ENCODE measurements at places on chromosomes 11 and 22.

GRCh38 chr22:33803371-33804282 lies 116.6 kb downstream of the LARGE1 start:
- DNase-seq = no peak

DNA sequence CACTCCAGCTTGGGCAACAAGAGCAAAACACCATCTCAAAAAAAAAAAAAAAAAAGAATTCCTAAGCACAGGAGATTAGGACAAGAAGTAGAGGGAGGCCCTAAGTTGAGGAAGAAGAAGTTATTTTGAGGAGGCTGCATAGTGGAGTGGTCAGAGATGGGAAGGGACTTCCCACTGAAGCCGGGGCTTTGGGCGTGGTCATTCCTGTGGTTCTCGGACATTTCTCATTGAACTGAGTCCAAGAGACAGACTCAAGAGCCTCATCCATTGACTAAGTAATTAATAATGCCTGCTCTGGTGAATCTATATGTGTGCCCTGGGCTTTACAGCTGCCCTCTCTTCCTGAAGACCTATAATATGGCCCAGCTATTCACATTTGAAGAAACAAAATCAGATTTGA lies 53.2 kb upstream of the FTH1 start:
- no peak for DNase-seq

DNA sequence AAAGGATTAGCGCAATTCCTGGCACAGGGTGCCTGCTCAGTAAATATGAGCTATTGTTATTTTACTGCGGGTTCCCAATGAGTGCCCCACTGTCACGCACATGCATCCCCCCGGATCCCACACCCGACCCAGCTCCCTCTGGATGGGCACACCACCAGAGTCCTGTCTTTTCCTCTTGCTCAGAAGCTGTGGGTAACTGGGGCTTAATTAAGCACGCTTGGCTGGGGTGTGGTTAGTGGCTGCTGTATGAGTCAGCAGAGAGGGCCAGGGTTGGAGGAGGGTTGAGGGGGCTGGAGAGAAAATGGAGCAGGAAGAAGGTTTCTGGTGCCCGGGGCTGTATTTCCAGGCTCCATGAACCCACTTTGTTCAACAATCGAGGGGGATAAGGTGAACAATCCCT lies 30.3 kb upstream of the NECTIN1 start:
- no peak for DNase-seq

DNA sequence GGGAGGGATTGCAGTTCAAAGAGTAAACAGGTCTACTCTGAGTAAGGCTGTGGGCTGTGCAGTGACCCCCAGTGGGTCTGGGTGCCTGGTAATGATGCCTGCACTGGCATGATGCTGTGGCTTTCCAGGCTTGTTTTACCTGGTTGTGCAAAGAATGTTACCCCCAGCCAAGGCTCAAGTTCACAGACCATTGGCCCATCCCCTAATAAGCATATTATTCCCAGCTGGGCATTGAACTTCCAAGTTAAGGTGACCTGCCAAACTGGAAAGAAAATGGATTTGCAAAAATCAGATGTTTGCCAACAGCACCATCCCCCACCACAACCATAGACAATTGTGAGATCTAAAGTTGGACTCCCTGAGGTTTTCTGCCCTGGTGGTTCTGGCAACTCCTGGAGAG lies 7.9 kb upstream of the EHF start:
- no peak for DNase-seq

- no peak for DNase-seq
These were observed 18.8 kb downstream of the GRAMD1B start for GRCh38 chr11:123448823-123449222.

- DNase-seq = no peak
These were observed 408.7 kb downstream of the LRRC4C start for GRCh38 chr11:41050791-41051190.

- DNase-seq = peak; percentile 45
These were observed 495 bp downstream of the GPR137 start for GRCh38 chr11:64285885-64286800.

GRCh38 chr11:76768088-76768908 lies 14.9 kb upstream of the TSKU start:
- no peak for DNase-seq

DNA sequence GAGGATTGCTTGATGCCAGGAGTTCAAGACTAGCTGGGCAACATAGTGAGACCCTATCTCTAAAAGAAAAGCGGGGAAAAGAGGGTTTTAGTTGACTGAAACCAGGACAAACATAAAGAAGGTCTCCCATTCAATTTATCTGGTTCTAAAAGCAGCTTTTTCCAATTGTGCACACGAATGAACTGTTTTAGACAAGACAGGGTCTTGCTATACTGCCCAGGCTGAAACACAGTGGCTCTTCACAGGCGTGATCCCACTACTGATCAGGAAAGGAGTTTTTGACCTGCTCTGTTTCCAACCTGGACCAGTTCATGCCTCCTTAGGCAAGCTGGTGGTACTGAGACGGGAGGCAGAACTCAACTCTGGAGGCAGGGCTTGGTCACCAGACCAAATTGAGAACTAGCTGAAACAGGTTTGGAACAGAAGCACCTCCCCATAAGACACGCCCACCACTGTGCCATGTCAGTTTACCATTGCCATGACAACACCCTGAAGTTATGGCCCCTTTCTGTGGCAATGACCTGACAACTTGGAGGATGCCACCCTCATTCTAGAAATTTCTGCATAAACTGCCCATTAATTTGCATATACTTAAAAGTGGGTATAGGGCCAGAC lies 2.8 kb upstream of the NUCB2 start:
- DNase-seq = no peak

GRCh38 chr22:21628386-21629254 lies 1.2 kb downstream of the YDJC start:
- DNase-seq = no peak

DNA sequence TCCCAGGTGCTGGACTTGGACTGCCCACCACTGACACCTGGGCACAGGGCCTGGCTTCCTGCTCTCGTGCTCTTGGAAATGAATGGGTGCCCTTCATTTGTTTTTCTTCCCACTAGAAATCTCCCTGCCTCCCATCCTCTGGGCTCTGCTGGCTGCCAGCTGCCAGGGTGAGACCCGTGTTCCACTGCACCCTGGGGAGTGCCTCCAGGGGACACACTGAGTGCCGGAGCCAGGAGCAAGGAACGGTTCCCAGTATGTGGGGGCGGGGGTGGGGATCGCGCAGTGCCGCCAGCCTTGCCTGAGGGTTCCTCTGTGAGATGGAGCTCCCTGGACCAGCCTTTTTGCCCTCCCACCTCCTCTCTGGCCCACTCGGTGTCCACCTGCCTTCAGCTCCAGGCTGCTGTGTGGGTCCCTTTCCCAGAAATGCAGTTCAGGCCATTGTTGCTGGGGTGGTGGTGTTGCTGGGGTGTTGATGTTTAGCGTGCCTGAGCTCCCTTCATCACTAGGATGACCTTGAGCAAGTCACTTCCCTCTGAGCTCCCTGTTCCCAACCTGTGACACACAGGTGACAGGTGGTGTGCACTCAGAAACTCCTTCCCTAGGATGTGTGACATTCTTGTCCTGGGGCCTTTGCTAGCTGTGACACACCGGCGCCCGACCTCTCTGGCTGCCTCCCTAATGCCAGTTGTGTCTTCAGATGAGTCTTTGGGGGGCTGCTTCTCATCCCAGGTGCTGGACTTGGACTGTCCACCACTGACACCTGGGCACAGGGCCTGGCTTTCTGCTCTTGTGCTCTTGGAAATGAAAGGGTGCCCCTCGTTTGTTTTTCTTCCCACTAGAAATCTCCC lies 72.1 kb downstream of the MED15 start:
- DNase-seq = no peak

GRCh38 chr22:20154602-20155187 lies 3.8 kb upstream of the CCDC188 start:
- no peak for DNase-seq

DNA sequence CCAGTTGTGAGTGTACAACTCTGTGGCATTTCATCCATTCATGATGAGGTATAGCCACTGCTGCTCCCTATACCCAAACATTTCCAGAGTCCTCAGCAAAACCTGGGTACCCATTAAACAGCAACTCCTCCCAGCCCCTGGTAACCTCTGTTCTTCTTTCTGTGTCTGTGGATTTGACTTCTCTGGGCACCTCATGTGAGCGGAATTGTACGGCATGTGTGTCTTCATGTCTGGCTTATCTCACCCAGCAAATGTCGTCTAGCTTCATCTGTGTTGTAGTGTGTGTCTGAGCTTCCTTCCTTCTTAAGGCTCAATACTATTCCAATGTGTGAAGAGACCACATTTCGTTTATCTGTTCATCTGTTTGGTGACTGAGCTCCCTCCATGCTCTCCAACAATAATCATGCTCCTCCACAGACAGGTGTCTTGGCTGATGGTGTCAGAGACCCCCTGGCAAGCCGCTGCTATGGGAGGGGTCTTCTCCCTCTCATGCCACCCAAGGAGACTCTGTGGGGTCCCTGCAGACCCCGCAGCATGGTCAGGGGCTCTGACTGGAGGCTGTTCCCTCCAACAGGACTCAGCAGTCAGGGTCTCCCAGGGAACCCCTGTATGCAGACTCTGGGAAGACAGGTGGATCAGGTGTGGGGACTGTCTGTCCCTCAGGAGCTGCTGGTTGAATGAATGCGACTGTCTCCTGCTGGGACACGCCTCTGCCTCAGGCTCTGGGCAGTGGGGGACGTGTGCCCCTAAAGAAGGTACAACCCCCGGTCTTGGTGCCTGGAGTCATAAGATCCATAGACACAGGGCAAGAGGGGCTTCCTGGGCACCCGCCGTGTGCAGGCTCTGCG lies 52.7 kb downstream of the SMIM38 start:
- DNase-seq = no peak

GRCh38 chr22:35315855-35316745 lies 16.4 kb downstream of the TOM1 start:
- DNase-seq = no peak

DNA sequence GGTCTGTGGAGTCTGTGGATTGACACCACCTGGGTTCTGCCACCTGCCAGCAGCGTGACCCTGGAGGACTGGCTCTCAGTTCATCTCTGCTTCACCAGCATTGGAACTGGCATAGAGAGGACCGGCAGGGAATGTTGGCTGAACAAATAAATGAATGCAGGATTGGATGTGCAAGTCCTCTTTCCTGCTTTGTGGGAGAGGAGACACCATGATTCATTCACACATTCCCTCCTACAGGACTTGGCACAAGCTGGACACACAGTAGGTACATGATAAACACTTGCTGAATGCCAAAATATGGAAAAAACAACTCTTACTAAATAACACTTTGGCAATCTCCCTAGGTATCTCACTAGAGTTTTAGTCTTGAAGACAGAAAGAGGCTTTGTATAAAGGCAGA lies 116.6 kb upstream of the NARS2 start:
- no peak for DNase-seq

DNA sequence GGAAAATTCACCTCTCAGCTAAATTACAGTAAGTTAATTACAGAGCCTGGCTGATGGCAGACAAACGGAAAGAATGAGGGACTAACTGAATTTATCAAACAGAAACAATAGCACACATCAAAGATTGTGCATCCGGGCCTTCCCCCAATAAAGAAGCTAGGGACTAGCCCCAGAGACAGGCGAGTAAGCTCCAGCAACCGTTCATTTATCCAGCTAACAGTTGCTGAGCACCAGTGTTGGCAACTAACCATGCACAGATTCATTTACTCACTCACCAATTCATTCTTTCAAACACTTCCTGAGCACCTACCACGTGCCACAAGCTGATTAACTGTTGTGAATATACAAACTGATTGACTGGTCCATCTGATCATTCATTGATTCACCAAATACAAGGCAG lies 51.2 kb downstream of the SMCO4 start:
- no peak for DNase-seq

GRCh38 chr11:113159988-113160807 lies 154.2 kb upstream of the TTC12 start:
- DNase-seq = no peak

GRCh38 chr11:44589301-44589700 lies 23.8 kb downstream of the CD82 start:
- no peak for DNase-seq

DNA sequence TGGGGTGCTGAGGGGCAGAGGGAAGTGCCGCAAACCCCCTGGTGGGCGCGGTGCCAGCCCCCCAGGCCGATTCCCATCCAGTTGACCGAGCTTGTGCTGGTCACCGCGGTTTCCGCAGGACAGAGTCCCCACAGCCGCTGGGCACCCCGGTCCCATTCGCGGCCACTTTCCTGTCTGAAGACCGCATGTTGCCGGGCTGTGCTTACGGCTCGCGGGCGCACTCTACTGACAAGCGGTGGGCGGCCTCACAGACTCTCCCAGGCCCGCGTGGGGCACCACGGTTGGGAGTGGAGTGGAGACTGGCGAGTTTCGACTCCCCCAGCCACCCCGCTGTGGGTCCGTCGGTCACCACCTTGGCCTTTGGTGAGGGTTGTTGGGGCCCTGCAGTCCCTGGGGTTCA lies 648 bp upstream of the H19 start:
- no peak for DNase-seq

GRCh38 chr11:61737636-61738386 lies 14.6 kb upstream of the MYRF start:
- no peak for DNase-seq

DNA sequence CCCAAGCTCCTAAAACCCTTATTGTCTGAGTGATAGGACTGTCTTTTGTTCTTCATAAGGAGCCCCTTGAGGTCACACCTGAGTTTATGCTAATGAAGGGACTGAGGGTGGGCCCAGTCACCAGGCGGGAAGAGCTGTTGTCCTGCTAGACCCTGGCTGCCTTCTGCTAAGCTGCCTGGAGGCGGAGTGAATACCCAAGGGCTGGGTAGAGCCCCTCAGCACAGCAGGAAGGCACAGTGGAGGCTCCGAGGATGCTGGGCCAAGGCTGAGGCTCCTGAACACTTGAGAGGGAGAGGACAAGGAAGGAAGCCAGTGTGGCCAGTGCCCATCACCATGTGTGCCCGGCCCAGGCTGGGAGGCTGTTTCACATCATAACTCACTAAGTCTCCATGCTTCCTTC lies 4.8 kb upstream of the PHF21B start:
- no peak for DNase-seq

DNA sequence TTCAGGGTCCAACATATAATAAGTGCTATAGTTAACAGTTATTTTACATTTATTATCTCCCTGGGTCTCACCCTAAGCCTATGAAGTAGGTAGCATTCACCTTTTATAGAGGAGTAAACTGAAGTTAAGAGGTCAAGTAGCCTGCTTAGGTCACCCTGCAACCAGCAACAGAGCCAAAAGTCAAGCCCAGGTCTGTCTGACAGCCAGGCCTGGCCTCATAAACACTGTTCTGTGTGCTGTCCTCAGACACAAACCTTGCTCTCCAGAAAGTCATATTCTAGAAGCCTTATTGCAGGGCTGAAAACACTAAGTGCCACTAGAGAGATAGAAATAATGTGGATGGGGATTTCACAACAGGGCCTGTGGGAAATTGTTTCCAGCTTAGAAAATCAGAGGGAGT lies 59.3 kb downstream of the BDNF start:
- no peak for DNase-seq

- DNase-seq = no peak
These were observed 32.7 kb upstream of the MOB2 start for GRCh38 chr11:1519028-1520010.
